Endothelial cell (in vitro differentiated cells): ENCODE measurements at places on chromosomes 16 and 17. TPM values are rescaled to one million over a fixed set of nuclear protein-coding genes. Genes with fewer than 3 reads are reported as not detected.
A peak's percentile ranks its signal among the peaks of the same experiment; 100 is the strongest.

- no peaks in the 10 kb centered on the region for H3K4me1 ChIP-seq
- H3K36me3 ChIP-seq, result peaks cover 3% of the 10 kb centered on the region
- peaks cover 7% of the 10 kb centered on the region for H3K27me3 ChIP-seq
- DNase-seq, result no peak
- no peak overlapping the region for H3K4me3 ChIP-seq
Observed at GRCh38 chr17:83179811-83180210, 100.4 kb downstream of the METRNL start.

DNA sequence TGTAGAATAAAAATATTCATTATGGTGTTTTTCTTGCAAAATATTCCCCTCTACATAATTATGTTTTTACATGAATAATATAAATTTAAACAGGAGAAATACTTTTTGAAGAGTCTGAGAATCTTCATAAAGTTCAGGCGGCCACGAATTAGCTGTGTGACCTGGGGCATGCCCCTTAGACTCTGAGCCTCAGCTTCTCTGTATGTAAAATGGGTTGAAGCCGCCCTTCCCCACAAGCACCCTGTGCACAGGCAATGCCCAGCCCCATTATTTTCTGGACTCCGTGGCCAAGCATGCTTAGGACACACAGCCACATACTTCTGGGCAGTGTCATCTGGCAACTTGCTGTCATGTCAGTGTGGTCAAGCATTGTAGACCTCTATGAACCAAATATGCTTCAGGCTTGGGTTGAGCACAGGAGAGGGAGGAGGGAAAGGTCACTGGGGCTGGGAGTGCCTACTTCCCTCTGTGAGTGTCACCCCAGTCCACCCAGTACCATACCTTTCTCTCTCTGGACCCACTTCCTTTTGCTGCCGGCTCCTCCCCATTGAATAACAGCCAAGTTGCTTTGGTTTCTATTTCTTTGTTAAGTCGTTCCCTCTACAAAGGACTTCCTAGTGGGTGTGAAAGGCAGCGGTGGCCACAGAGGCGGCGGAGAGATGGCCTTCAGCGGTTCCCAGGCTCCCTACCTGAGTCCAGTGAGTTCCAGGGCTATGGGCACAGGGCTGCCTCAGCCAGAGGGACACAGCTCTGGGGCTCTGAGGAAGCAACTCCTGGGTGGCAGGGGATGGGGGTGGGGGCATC, at the start of gene LGALS9:
Gene LGALS9, plus strand, starts transcription at position 582 of the 804 bp plus-strand sequence. Its CDS starts 78 bp downstream, at position 660.
- H3K27me3 ChIP-seq, result no peaks in the 10 kb centered on the region
- H3K27ac ChIP-seq, result peak within 1 kb of the TSS; percentile 72
- H3K4me3 ChIP-seq, result no peak within 1 kb of the TSS
- H3K4me1 ChIP-seq, result peaks cover 5% of the 10 kb centered on the region
- peaks cover 11% of the 10 kb centered on the region for H3K36me3 ChIP-seq

DNA sequence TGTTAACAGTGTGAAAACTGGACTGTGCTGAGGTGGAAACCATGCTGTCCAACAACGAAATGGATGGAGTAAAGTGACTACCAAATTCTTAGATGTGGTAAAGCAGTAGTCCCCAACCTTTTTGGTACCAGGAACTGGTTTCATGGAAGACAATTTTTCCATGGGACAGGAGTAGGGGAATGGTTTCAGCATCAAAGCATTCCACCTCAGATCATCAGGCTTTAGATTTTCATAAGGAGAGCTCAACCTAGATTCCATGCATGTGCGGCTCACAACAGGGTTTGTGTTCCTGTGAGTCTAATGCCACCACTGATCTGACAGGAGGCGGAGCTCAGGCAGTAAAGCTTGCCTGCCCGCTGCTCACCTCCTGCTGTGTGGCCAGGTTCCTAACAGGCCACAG, 11.5 kb downstream of the SLX4 start:
- no peak for DNase-seq
- peaks cover 61% of the 10 kb centered on the region for H3K36me3 ChIP-seq
- no peak overlapping the region for H3K27ac ChIP-seq
- peak overlapping the region; percentile 37 for H3K4me3 ChIP-seq
- peaks cover 10% of the 10 kb centered on the region for H3K4me1 ChIP-seq

DNA sequence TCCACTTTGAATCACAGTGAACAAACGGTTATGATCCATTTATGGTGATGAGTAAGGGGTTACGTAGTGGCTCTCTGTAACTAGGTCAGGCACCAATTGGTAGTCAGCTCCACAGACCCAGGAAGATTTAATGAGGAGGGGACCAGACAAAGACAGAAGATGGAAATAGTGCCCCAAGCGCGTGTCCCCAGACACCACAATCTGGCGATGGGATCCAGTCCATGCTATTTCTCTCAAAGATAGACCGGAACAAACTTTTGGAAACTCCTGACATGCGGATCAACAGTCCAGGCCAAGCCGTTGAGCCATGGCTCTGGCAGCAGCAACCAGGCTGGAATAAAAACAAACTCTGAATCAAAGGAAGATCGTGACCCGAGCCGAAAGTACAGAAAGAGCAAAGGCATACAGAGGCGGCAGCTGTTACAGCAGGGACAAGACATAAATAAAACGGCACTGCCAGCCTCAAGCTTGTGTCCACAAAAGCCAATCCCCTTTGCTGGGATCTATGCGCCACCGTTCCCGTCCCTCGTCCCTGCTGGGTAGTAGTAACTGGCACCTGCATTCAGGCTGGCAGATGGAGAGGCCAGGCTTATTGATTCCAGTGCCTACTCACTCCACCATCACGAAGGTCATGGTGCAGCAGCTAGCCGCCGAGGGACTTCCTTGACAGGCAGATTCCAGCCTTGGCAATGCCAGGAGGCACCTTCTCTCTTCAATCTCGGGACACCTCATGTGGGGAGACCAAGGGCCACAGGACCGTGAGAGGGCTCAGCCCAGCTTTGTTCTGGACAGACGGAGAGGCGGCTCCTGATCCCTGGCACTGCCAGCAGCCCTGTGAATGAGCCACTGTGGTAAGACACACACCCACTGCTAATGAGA, 50.2 kb downstream of the CDH11 start:
- no peak overlapping the region for H3K27ac ChIP-seq
- peaks cover 2% of the 10 kb centered on the region for H3K4me1 ChIP-seq
- H3K27me3 ChIP-seq, result peaks cover 1% of the 10 kb centered on the region
- peaks cover 5% of the 10 kb centered on the region for H3K36me3 ChIP-seq

DNA sequence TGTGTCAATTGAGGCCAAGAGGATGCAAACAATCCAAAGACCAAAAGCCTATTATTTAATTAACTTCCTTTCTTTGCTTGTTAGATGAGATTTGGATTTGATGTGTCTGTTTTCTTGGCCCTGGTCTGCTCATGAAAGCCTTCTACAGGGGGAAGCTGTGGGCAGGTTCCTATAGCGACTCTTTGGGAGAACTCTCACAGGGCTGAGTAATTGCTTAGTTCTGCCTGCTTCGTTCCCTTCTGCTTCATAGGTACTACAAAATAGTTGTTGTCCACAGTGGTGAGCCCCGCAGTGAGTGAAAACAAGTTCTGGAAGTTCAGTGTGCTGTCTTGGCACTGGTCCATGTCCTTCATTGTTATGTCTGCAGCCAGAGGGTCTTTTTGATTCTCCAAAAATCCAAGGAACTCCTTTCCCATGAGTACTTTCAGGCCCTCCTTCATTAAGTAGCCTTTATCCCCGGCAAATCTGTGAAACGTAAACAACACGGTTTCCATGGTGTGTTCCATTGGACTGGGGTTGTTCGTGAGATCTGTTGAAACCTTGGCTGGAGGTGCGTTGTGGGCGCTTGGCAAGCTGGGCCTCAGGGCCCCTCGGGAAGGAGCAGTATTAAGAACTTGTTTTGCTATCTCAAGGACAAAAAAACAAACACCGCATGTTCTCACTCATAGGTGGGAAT, 30.0 kb upstream of the ANKRD40CL start:
- H3K4me1 ChIP-seq, result peaks cover 19% of the 10 kb centered on the region
- no peaks in the 10 kb centered on the region for H3K36me3 ChIP-seq
- peak overlapping the region; percentile 73 for H3K4me3 ChIP-seq
- DNase-seq, result no peak

- H3K36me3 ChIP-seq, result peaks cover 27% of the 10 kb centered on the region
- peaks cover 2% of the 10 kb centered on the region for H3K4me1 ChIP-seq
- no peak for DNase-seq
- peaks cover 5% of the 10 kb centered on the region for H3K27me3 ChIP-seq
- H3K4me3 ChIP-seq, result no peak overlapping the region
Observed at GRCh38 chr16:84656649-84657048, 8.3 kb downstream of the KLHL36 start.

- peaks cover 4% of the 10 kb centered on the region for H3K36me3 ChIP-seq
- H3K4me3 ChIP-seq, result no peak overlapping the region
- DNase-seq, result no peak
- no peaks in the 10 kb centered on the region for H3K4me1 ChIP-seq
Observed at GRCh38 chr16:88489163-88489741, 36.2 kb downstream of the ZFPM1 start.

DNA sequence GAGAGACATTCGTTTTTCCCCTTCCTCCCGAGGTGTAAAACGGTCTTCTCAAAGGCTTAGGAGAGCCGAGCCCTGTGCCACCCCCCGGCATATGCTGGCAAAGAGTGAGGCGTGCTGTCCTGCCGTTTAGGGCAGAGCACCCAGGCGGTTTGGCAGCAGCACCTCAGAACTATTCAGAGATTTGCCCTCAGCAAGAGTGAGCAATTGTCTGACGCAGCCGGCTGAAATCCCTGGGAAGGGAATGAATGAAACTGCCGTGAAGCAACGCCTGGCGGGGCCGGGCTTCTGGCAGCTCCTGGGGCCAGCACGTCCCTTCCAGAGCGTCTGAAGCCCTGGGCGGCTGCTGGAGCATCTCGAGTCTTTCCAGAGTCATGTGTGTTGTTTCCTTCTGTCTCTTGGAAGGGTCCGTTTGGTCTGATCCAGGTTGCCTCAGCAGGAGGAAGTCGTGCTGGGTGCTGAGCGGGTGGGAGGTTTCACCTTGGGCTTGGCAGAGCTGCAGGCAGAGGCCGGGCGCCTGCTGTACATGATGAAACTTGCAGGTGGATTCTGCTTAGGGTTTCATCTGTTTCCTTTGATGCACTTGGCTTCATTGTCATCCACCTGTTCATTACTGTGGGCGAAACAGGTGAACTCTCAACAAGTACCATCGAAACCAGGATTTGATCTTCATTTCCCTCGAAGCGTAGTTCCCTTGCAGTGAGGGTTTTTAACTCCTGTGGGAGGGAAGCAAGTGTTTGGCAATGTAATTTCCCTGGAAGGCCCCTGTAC, 35.4 kb downstream of the TBCD start:
- no peak for DNase-seq
- H3K27me3 ChIP-seq, result peaks cover 2% of the 10 kb centered on the region
- H3K4me3 ChIP-seq, result no peak overlapping the region
- H3K4me1 ChIP-seq, result peaks cover 9% of the 10 kb centered on the region

- peaks cover 20% of the 10 kb centered on the region for H3K4me1 ChIP-seq
- no peak overlapping the region for H3K27ac ChIP-seq
- no peaks in the 10 kb centered on the region for H3K36me3 ChIP-seq
- no peak for DNase-seq
Observed at GRCh38 chr16:84548508-84548907, 44.0 kb upstream of the MEAK7 start.

GRCh38 chr16:88872650-88873331, 6.3 kb upstream of the PABPN1L start:
- H3K36me3 ChIP-seq, result no peaks in the 10 kb centered on the region
- peaks cover 1% of the 10 kb centered on the region for H3K27me3 ChIP-seq
- DNase-seq, result no peak
- no peak overlapping the region for H3K27ac ChIP-seq
- H3K4me1 ChIP-seq, result no peaks in the 10 kb centered on the region

- peaks cover 17% of the 10 kb centered on the region for H3K4me1 ChIP-seq
- no peak overlapping the region for H3K27ac ChIP-seq
- peaks cover 11% of the 10 kb centered on the region for H3K27me3 ChIP-seq
- no peak for DNase-seq
- peak overlapping the region; percentile 49 for H3K4me3 ChIP-seq
- peaks cover 59% of the 10 kb centered on the region for H3K36me3 ChIP-seq
Observed at GRCh38 chr16:15033309-15033707, 22.6 kb downstream of the NTAN1 start.

The CLUH gene
- 45.9 TPM for total RNA-seq

The CACNB1 gene
- 10.2 TPM for total RNA-seq

The C1QTNF1 gene
- total RNA-seq, result 0.26 TPM
